ENCODE measurements at places on chromosomes 3 and 15.

- H3K36me3 ChIP-seq = no peaks in the 10 kb centered on the region
- H3K4me1 ChIP-seq = peaks cover 15% of the 10 kb centered on the region
- H3K27me3 ChIP-seq = no peaks in the 10 kb centered on the region
- DNase-seq = peak; percentile 65
Observed at GRCh38 chr15:49438962-49439631, 16.1 kb downstream of the FGF7 start.

GRCh38 chr3:163572856-163573255 lies 1505.4 kb downstream of the SI start:
- no peaks in the 10 kb centered on the region for H3K27me3 ChIP-seq
- H3K27ac ChIP-seq = no peak overlapping the region
- H3K36me3 ChIP-seq = no peaks in the 10 kb centered on the region
- no peak for DNase-seq
- no peaks in the 10 kb centered on the region for H3K4me1 ChIP-seq

GRCh38 chr3:58474348-58474911 lies 17.5 kb upstream of the KCTD6 start:
- no peak for DNase-seq
- H3K27me3 ChIP-seq = no peaks in the 10 kb centered on the region
- no peak overlapping the region for H3K27ac ChIP-seq
- H3K36me3 ChIP-seq = no peaks in the 10 kb centered on the region
- H3K4me1 ChIP-seq = peaks cover 37% of the 10 kb centered on the region

DNA sequence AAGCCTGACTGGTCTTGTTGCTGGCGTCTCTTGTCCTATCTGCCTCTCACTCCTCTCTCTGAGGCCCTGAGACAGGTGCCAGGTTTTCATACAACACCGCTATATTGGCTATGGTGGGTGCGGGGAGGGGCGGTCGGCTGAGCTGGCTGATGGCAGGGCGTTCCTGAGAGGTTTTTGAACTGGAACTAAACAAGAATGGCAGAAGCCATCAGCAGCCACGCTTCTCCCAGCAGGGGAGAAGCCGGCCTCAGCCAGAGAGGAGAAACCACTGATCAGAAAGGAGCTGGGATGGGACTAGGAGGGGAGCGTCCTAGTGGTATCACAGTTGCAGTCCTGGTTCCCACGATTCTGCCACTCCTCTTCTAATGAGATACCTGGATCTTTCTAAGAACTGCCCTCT lies 89.9 kb upstream of the PRR23E start:
- H3K36me3 ChIP-seq = no peaks in the 10 kb centered on the region
- no peak overlapping the region for H3K4me3 ChIP-seq
- no peak overlapping the region for H3K27ac ChIP-seq
- DNase-seq = no peak
- no peaks in the 10 kb centered on the region for H3K4me1 ChIP-seq

DNA sequence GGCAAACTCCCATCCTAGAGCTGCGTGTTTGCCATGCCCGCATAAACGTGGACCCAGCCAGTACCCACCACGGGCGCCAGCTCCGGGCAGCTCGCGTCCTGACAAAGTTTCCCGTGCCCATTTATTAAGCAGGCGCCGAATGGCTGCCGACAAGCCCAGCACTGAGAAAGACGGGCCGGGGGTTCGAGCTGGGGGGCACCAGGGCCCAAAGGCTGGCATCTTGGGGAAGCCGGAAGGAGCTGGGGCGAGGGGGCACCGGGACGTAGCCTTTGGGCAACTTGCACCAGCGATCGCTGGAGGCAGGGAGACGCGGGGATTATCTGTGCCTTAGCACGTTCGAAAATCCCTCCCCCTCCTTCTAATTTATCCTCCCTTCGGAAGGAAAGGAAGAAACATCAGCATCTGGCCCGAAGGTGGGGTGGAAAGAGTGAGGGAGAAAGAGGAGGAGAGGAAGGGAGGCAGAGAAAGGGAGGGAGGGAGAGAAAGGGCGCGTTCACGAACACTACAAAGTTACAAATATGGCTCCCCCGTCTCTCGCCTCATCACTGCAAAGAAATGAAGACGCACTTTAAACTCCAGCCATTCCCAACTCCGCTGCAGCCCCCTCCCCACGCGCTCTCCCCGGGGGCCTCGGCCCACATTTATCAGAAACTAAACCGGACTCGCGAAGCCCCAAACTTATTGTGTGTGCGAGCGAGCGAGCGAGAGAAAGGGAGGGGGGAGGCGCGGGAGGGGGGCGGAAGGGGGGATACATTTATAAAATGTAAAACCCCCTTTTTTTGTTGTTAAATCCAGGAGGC lies 1.0 kb downstream of the ANP32A start:
- no peaks in the 10 kb centered on the region for H3K36me3 ChIP-seq
- no peaks in the 10 kb centered on the region for H3K27me3 ChIP-seq
- peaks cover 36% of the 10 kb centered on the region for H3K4me1 ChIP-seq
- H3K27ac ChIP-seq = peak overlapping the region; percentile 99

GRCh38 chr3:124653071-124653796 lies 77.0 kb upstream of the UMPS start:
- H3K4me3 ChIP-seq = no peak overlapping the region
- DNase-seq = no peak
- H3K4me1 ChIP-seq = no peaks in the 10 kb centered on the region
- H3K36me3 ChIP-seq = peaks cover 17% of the 10 kb centered on the region
- H3K27ac ChIP-seq = no peak overlapping the region

DNA sequence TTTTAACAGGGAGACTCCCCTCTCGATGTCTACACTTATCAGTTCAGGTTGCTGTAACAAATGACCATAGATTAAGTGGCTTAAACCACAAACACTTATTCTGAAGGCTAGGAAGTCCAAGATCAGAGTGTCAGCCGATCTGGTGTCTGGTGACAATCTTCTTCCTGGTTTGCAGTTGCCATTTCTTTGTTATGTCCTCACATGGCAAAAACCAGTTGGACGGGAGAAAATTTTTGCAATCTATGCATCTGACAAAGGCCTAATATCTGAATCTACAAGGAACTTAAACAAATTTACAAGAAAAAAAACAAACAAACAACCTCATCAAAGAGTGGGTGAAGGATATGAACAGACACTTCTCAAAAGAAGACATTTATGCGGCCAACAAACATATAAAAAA lies 116.9 kb upstream of the FOXB1 start:
- no peak for DNase-seq
- H3K4me3 ChIP-seq = no peak overlapping the region
- H3K27me3 ChIP-seq = peaks cover 9% of the 10 kb centered on the region
- no peaks in the 10 kb centered on the region for H3K36me3 ChIP-seq
- no peaks in the 10 kb centered on the region for H3K4me1 ChIP-seq

- peaks cover 21% of the 10 kb centered on the region for H3K4me1 ChIP-seq
- no peak within 1 kb of the TSS for H3K27ac ChIP-seq
- no peaks in the 10 kb centered on the region for H3K36me3 ChIP-seq
- no peak for DNase-seq
- no peaks in the 10 kb centered on the region for H3K27me3 ChIP-seq
Observed at GRCh38 chr3:119660474-119661440, at the start of gene POPDC2. POPDC2 (minus strand) TSS chr3:119660589; CDS start chr3:119660423, 166 bp downstream.

GRCh38 chr3:16548721-16549120 lies 35.2 kb upstream of the RFTN1 start:
- H3K27ac ChIP-seq = no peak overlapping the region
- no peak overlapping the region for H3K4me3 ChIP-seq
- no peak for DNase-seq

All from lower lobe of right lung (tissue), 2 donors.